Common myeloid progenitor, CD34-positive (primary cell): ENCODE measurements at places on chromosomes 3 and 15.
A peak's percentile ranks its signal among the peaks of the same experiment; 100 is the strongest.

DNA sequence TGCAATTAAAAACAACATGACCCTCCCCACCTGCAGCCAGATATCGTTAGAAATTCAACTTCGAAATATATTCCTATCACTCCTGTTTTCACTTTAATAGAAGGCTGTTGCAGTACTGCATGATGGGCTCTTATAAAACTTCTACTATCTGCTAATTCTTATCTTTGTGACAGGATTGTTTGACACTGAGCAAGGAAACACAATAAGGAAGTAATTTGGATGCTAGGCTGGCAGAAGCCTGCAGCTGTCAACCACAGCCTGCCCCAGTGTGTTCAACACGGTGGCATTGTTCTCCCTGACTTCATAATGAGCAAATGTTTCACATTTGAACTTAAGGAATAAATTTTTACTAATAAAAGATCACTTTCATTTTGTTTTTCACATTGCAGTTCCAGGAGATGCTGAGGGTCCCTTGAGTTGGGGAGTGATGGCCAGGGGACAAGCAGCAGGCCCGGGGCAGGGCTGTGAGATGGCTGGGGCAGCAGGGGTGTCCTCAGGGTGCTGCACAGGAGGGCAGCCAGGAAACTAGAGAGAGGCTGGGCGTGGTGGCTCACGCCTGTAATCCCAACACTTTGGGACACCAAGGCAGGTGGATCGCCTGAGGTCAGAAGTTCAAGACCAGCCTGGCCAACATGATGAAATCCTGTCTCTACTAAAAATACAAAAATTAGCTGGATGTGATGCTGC is 64.8 kb upstream of the SEC61A1 start:
- DNase-seq = peak; percentile 55

DNA sequence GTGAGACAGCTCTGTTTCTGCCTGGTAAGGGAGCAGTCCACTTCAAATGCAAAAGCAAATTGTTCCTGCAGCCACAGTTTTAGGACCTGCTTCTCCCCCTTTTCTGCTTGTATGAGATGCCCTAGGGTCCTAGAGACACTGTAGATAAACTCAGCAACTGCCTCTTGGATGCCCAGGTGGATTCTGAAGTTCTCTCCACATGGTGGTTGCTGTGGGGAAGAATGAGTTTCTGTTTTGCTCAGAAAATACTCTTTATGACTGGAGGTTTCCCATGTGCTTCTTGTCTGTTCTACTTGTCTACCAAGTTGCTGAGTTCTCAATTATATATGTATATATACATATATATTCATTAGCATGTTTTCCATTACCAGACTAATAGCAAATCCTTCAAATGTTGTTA is 5.6 kb upstream of the ZNF80 start:
- DNase-seq = no peak

DNA sequence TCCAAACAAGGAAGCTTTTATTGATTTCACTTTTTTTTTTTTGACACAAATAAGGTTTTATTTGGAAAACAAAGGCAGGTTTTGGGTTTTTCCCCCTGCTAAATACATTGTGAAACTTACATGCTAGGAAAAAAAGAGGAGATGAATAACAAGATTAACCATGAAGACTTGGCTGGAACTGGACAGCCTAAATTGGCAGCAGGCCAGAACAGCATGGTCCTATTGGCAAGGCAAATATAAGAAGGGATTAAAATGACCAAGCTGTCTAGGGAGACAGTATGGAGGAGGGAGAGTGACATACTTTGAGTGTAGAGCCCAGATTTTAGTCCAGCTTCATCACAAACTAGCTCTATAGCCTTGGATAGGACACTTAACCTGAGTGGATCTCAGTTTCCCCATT is 63.9 kb upstream of the BBX start:
- no peak for DNase-seq

- DNase-seq = no peak
These were observed 10.1 kb downstream of the CLDND1 start for GRCh38 chr3:98512576-98512975.

- DNase-seq = no peak
These were observed 33.4 kb downstream of the UNC13C start for GRCh38 chr15:54011656-54012055.

- peak; percentile 39 for DNase-seq
These were observed 78.7 kb downstream of the ATP1B3 start for GRCh38 chr3:141955175-141955574.

DNA sequence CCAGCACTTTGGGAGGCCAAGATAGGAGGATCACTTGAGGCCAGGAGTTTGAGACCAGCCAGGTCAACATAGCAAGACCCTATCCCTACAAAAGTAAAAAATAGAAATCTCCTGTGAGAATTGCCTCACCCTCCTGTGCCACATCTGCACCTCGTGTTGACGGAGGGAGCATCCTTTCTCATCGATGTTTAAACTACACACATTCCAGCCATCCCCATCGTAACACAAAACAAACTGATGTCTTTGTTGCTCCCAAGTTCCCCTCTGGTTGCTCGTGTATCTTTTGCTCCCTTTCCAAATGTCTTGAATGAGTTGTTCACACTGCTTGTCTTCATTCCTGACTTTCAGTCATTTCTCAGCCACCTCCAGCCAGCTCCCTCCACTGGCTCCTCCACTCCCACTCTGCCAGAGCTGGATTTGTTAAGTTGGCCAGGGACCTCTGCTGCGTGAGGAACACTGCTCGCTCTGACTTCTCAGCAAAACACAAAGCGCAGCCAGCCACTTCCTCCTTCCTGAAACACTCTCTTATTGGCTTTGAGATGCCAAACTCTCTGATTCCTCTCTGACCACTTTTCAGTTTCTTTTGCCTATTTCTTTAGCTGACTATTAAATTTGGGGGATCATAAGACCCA is 53.6 kb upstream of the ATP13A3 start:
- peak; percentile 75 for DNase-seq

- no peak for DNase-seq
These were observed 502.5 kb upstream of the NAALADL2 start for GRCh38 chr3:174356596-174356995.

DNA sequence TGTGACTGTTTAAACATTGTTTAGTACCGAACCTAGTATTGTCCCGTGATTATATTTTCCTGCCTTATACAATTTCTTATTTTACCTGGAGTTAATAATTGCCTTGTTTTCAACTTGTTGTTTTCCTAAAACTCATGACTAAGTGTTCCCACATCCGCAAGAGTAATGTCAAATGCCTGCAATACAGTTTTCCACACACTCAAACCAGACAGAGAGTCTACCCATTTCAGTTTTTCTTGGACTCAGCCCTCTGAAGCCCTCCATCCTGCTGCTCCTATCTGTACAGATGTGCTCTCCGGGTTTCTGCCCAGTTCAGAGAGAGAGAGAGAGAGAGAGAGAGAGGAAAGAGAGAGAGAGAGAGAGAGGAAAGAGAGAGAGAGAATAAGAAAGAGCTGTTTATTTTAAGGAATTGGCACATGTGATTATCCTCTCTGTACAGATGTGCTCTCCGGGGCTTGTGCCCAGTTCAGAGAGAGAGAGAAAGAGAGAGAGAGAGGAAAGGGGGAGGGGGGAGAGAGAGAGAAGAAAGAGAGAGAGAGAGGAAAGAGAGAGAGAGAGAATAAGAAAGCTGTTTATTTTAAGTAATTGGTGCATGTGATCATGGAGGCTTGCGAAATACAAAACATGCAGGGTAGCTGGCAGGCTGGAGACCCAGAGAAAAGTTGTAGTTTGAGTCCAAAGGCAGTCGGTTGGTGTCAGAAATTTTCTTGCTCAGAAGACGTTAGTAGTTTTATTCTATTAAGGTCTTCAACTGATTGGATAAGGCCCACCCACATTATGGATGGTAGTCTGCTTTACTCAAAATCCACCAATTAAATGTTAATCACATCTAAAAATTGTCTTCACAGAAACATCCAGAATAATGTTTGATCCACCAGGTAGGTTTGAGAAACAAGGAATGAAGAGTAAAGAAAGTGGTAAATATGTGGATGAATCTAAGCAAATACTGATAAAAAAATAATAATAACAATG is 104.1 kb upstream of the GOLGA8J start:
- DNase-seq = no peak

DNA sequence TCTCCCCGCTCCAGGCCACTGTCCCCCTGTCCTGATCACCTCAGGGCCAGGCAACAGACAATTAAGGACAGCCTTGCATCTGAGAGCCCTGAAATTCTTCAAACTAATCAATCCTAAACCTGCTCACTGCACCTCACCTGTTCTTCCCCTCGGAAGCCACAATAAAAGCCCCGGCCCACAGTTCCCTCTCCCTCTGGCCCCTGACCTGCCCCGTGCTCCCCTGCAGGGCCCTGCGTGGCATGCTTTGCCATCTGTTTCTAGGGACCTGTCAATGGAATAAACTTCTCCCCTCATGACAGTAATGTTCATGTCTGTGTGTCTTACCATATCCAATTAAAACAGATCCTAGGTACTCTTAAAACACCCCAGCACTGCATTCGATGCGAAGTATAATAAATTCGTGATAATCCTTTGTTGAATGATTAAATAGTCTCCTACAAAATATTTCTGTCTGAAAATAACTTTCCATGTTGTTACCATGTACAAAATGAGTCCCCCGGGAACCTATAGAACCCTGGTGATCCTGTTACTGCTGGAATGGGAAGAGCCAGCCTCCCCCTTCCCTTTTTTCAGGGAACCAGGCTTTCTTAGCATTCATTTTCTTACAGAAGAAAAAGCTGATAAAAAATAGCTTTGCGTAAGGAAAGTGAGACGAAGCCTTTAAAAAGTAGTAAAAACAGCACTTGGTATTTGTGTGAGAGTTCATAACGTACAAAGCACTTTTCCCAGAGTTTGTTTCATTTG is 59.0 kb downstream of the ABTB1 start:
- DNase-seq = no peak

- no peak for DNase-seq
These were observed 267.0 kb upstream of the CHRM5 start for GRCh38 chr15:33701304-33701696.

GRCh38 chr3:20849975-20850374 is 664.0 kb upstream of the SGO1 start:
- DNase-seq = no peak

- no peak for DNase-seq
These were observed 393.3 kb downstream of the FEZF2 start for GRCh38 chr3:61980041-61980440.

DNA sequence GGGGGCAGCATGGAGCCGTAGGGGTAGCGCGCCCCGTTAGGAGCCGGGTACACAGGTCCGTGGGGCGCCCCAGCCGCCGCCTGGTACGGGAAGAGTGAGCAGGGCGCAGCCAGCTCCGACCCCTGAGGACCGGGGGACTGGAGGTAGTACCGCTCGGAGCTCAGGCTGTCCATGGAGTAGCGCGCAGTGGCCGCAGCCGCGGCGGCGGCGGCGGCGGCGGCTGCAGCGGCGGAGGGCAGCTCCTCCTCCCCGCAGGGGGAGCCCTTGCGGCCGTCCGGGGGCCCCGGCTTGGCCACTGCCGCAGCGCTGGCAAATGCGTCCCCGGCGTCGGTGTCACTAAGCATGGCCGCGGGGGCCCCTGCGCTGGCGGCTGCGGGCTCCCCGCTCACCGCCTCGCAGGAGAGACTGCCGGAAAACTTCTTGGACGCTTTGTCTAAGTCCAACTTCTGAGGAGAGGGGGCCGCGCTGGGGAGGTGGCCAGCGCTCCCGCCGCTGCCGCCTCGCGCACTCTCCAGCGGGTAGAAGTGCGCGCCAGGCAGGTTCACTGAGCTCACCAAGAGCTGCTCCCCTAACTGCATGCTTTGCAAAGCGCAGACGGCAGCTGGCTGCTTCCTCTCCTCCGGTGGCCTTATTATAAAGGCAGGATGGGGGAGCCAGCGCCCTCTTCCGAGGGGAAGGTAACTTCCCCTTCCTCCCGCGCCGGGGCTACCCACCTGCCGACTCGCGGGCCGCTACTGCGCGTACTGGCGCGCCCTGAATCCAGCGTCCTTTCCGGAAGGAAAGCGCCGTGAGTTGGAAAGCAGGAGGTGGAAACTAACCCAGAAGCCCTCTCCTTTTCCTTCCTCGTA is at the start of gene EOMES:
TSS of gene EOMES (minus strand) at position 607 of the 848 bp plus-strand sequence. CDS start at position 578, 29 bp downstream.
- DNase-seq = peak; percentile 55

GRCh38 chr15:72872066-72872845 is 88.7 kb upstream of the ADPGK start:
- no peak for DNase-seq

DNA sequence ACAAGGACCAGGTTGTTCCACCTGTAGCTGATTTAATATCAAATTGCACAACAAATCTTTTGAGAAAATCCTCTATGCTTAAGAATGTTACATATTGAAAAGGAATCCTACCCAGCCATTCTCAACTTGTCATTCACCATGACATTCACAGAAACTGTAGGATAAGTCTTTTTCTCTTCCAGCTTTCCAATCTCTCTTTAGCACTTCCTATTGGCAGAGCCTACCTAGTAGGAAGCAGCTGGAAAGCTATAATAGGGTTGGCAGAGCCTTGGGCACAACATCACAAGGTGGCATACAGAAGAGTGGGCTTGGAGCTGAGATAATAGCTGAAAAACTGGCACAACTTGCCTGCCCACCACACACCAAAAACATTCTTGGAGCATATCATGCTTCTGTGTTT is 67.3 kb upstream of the NUDT16 start:
- DNase-seq = no peak

- no peak for DNase-seq
These were observed 223.6 kb upstream of the TBL1XR1 start for GRCh38 chr3:177420651-177421480.

DNA sequence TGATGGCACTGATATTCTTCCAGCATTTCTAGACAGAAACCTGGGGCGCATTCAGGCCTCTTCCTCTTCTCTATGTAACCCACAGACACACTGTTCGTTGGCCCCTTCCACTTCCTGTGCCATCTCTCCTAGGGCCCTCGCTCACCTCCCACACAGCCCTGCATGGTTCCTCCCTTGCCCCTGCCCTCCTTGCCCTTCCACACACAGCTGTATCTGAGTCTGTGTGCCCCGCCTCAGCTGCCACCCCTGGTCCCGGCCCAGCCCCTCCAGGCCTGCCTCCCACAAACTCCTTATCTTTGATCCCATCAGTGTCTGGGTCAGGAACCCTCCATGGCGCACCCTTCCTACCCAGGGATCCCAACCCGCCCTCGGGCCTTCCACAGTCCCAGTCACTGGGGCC is 37.9 kb downstream of the RAB6B start:
- DNase-seq = no peak

- DNase-seq = no peak
These were observed 8.0 kb downstream of the MCM2 start for GRCh38 chr3:127606086-127606805.

DNA sequence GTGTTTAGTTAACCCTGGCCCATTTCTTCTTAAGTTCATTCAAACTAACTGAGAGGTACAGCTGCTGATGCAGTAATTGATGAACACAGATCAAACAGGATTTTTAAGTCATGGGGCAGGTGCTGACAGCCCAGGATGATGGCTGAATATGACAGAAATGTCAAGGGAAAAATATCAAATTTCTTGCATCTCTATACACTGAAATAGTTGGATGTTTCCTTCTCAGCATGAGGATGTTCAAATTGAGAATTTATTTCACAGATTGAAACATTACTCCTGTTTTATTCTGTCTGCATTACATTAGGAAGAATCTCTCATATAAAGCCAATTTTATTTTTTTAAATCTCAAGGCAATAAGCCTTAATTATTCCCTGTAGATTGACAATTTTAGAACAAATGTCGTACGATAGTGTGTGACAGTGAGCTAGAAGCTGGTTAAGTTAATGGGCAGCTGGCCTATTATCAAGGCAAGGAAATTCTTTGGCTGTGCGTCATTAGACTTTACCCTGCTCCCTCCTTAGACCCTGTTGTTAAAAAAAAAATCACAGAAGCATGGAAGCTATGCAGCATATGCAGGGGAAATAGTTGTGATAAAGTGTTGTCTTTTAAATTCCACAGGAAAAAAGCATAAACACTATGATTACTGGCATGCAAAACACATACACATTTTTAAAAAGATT is 183.8 kb upstream of the KCNMB2 start:
- DNase-seq = no peak
